Liver (tissue), 10 donors: ENCODE measurements at places on chromosomes 13 and 19.

DNA sequence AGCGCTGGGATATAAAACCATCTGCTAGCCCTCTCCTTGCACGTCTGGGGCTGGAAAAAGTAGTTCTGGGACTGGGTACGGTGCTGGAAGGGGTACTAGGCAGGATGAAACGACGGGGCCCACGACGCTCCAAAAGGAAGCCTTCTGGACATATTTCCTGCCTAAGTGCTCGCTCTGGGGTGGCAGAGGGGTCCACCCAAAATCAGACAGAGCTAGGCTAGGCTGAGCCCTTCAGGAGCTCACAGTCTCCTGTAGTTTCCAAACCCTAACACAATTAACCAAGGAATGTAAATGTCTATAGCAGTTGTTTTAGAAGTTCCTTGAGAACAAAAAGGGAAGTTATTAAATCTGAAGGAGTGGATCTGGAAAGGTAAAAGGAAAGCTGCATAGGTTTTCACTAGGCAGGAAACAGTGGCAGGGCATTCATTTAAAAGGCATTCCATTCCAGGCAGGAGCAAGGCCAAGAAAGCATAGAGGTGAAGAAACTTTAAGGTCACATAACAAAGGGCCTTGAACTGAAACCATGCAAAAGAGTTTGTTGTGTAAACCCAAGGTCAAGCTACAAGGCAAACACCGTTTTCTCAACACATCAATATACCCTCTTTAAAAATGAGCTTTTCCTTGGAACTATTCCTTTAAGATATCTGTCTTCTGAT lies 634 bp upstream of the DIAPH3 start:
- DNase-seq: no peak

DNA sequence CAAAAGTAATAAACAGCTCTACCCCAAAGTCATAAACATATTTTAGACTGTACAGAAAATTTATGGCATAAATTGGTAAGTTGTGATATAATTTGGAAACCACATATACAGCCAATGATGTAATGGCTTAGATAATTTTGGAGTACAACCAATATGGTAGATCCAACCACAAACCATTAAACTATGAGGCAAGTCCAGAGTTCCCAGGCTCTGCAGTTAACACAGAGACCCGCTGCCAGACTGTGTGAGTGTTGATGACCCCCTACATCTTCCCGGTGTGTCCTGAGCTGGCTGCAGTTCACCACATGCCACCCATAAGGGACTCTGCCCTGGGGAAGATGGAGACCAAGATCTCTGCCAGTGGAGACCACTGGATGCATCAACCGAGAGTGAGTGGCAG lies 9.9 kb upstream of the SERPINE3 start:
- no peak for DNase-seq

- DNase-seq: no peak
Measured at GRCh38 chr19:33512021-33512420, 9.6 kb downstream of the PEPD start.

GRCh38 chr19:10861103-10861651 lies 10.2 kb upstream of the CARM1 start:
- DNase-seq: no peak

GRCh38 chr13:21717817-21718216 lies 46.9 kb downstream of the FGF9 start:
- no peak for DNase-seq

DNA sequence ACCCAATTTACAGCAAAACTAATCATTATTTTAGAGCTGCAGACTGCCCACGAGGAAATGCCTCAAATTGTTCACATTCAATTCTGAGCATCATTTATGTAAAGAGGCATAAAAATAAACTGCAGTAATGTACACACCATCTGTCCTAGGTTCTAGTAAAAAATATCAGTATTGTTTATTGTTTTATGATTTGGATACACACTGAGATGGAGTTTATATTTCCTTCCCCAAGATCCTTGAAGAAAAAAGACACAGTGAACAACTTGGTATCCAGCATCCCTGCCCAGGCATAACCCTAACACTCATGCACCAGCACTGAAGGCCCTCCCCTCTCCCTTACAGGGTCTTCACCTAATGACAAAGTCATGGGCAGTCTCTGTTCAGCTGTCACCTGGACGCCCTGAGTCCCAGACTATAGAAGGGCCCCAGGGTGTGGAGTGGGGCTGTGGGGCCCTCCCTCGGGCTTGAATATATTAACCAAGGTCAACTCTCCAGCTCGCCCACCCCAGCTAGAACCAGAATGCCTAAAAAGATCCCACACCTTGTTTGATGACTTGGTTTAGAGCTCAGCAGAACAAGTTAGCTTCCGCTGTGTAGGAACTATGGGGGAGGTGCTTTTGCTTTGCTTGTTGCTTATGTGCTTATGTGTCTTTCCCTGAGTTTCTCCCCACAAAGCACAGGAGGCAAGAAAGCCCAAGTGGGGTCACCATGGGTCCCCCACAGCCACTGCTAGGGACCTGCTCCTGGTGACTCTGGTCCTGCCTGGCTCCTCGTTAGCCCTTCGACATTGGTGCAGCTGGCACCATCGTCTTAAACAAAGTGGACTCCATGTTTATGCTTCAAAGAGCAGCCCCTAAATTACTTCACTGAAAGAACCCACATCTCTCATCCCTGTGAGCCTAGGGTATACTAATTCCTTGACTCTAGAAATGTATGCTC lies 111.1 kb downstream of the COL4A1 start:
- DNase-seq: no peak

DNA sequence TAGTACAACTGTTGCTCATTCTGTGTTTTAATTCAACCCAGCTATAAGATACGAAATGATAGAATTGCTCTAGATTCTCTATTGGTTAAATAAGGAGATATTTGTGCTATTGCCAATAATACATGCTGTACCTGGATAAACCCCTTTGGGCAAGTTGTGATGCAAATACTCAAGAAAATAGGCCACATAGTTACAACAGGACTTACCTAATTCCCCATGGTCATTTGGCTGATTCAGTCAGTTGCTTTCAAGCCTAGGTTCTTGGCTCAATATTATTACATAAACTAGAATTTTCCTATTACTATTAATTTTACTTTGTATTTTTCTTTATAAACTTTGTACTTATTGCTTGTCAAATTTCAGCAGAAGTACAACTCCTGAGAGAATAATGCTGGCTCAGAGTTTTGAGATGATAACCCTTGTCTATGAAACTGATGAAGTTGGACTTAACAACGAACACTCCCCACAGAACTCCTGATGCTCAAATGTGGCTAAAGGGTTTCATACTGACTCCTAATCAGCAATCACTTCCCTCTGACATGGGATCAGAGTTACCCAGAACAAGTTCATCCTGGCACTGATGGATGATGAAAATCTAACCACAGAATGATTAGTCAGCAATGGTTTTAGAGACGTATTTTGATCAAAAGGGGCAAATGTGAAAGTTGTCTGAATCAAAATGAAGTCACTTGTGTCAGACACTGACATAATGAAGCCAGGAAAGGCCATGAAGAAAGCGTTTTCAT lies 221.1 kb downstream of the ITGBL1 start:
- DNase-seq: no peak

- no peak for DNase-seq
Measured at GRCh38 chr13:110388108-110388943, 81.2 kb downstream of the COL4A2 start.

GRCh38 chr13:36673838-36674326 lies at the start of gene SERTM1:
TSS of gene SERTM1 (plus strand) at chr13:36674020. CDS start at chr13:36695079, 21,059 bp downstream.
- DNase-seq: no peak

GRCh38 chr13:66681403-66681802 lies 548.7 kb downstream of the PCDH9 start:
- DNase-seq: no peak

DNA sequence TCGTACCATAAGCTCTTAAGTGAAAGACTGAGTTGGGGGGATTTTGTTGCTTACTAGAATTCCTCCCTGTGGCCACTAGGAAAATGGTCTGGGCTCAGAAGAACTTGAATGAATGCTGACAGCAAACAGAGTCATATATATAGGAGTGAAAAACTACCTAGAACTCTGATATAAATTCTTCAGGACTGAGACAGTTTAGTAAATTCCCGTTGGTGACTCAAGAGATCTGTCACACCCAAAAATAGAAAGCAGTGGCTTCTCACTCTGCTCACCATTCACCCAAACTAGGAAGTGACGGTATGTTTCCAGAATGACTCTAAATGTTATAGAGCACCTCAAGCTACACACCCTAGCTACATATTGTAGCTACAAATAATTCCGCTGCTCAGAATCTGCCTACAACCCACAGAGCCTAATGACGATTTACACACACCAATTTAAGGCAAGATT lies 116.2 kb downstream of the TBC1D4 start:
- no peak for DNase-seq

DNA sequence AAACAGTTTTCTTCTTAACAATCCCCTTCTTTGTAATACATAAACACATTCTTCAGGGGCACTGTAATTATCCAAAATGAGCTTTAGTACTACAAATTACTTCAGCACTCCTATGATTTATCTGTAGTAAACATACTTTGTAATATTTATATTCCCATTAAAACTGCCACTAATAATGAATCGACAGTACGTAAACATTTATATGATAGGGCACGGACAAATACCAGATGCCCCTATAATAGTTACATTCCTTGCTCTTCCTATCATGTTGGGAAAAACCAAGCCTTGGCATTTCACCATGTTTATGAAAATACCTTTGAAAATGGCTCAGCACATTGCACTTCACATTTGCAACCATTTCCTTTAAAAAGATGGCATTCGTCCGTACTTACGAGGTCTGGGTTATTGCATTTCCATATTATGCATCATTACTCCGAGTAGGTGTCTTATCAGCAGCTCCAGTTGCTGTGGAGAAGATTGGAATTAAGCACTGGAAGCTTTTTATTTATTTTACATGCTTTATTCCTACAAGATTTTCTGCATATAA lies 1043.4 kb downstream of the DIAPH3 start:
- DNase-seq: no peak

DNA sequence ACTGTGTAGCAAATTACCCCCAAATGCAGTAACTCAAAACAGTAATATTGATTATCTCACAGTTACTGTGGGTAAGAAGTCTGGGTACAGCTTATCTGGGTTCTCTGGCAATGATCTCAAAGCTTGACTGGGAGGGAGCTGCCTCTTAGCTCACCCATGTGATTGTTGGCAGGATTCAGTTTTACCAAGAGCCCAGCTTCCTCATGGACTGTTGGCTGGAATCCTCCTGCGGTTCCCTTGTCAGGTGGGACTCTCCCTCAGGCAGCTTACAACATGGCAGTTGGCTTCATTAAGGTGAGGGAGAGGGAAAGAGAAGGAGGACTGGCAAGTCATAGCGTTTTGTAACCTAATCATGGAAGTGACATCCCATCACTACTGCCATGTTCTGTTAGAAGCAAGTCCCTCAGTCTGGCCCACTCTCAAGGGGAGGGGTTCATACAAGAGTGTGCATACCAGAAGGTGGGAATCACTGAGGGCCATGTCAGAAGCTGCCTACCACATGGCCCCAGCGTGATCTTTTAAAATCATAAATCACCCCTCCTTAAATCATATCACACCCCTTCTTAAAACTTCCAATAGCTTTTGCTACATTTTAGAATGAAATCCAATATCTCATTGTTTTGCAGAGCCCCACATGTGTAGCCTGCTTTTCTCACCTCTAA lies 108.1 kb downstream of the OLFM4 start:
- DNase-seq: no peak

DNA sequence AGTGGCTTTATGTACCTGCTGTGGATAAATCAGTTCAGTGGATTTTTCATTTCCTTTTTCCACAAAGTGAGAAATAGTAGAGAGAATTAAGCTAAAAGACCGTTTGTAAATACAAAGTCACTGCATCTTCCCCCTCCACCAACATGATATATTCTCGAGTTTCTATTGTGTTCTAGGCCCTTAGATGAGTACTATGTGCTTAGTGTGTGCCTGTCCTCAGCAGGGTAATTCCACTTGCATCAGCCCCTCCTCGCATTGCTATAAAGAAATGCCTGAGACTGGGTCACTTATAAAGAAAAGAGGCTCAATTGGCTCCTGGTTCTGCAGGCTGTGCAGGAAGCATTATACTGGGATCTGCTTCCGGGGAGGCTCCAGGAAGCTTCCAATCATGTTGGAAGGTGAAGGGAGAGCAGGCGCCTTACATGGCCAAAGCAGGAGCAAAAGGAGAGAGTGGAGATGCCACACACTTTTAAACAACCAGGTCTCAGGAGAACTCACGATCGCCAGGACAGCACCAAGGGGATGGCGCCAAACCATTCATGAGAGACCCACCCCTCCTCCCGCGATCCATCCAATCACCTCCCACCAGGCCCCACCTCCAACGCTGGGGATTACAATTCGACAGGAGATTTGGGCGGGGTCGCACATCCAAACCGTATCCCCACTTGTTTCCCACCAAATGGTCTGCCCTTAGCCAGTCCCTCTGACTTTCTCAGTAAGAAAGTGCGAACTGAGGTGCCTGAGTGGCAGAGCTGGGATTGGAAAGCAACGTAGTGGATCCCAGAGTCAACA lies 102.3 kb upstream of the ABCC4 start:
- DNase-seq: no peak

- DNase-seq: no peak
Measured at GRCh38 chr13:49305792-49306425, 58.2 kb downstream of the CDADC1 start.

- DNase-seq: no peak
Measured at GRCh38 chr19:21694171-21694906, 73.0 kb downstream of the ZNF100 start.

GRCh38 chr19:39047073-39047472 lies 14.7 kb upstream of the FBXO27 start:
- no peak for DNase-seq

- no peak for DNase-seq
Measured at GRCh38 chr13:67977066-67977465, 746.9 kb upstream of the PCDH9 start.

DNA sequence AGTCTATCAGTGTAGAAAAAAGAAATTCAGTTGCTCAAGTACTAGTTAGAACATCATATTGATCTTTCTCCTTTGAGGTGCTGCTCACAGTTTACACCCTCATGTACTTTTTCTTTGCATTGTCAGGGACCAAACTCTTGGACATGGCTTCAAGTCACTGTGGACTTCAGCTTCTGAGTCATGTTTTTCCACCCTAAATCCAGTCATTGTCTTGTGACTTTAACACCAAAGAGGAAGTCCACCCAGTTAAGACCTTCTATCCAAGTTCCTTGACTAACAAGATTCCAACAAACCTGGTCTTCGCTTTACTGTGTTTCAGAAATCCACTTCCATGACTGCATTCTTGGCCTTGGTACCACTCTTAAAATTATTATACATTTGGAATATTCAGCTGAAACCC lies 206.7 kb upstream of the ARGLU1 start:
- no peak for DNase-seq

GRCh38 chr13:33752597-33752996 lies 65.4 kb upstream of the RFC3 start:
- DNase-seq: no peak

DNA sequence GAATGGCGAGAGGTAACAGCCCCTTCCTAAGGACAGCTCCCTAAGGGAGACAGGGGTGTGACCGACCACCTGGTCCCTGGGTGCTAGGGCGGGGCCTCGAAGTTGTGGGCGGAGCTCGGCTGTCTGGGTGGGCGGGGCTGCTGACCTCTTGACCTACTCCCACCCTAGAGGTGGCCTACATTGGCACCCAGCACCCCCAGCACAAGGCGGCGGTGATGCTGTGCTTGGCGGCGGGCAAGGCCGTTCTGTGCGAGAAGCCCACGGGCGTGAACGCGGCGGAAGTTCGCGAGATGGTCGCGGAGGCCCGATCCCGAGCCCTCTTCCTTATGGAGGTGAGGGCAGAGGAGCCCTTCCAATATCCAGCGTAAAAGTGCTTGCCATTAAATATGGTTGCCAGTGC lies 2.4 kb downstream of the DHDH start:
- no peak for DNase-seq
